ENCODE measurements at places on chromosomes 5 and 9.
A peak's percentile ranks its signal among the peaks of the same experiment; 100 is the strongest.

GRCh38 chr5:154520861-154521453 is 42.9 kb upstream of the HAND1 start:
- peak; percentile 49 for DNase-seq

DNA sequence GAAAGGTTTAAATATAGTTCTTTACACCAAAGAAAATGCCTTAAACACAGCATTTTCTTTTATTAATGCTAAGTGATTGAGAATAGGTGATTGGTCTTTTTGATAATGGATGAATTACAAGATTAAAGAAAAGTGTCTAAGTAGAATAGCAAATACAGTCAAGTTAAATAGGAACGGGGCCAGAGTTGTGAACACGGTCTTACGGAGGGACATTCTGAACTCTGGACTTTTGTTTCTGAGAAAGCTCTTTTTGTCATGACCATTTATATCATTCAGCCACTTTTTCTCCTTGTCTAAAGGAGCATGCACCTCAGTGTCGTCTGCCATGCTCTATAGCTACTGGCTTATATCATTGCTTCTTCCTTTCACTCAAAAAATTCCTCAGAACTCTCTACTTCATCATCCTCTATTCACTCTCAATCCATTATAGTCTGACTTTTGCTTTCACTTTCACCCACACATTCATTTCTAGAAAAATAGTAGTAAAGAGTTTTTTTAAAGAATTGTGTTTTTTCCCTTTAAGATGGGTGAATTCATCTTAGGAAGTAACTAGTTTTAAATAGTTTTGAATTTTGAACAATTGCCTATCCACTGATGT is 263.0 kb upstream of the FBXL7 start:
- no peak for DNase-seq

DNA sequence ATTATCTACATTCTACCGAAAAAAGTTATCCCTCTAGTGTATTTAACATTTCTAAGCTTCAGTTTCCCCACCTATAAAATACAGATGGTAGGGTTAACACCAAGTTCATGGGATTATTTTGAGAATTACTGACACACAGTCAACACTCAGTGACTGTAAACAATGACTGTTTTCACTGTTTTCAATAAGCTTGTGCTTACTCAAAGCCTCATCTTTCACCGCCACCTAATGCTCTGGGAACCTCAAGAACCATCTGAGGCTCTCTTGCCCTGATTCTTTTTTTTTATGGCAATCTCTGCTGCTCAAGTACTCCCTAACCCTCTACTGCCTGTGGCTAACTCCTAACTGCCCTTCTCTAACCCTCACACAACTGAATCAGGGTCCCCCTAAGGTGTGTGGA is 59.6 kb downstream of the SETX start:
- no peak for DNase-seq

GRCh38 chr5:142549834-142550233 is 136.1 kb downstream of the FGF1 start:
- DNase-seq: no peak

DNA sequence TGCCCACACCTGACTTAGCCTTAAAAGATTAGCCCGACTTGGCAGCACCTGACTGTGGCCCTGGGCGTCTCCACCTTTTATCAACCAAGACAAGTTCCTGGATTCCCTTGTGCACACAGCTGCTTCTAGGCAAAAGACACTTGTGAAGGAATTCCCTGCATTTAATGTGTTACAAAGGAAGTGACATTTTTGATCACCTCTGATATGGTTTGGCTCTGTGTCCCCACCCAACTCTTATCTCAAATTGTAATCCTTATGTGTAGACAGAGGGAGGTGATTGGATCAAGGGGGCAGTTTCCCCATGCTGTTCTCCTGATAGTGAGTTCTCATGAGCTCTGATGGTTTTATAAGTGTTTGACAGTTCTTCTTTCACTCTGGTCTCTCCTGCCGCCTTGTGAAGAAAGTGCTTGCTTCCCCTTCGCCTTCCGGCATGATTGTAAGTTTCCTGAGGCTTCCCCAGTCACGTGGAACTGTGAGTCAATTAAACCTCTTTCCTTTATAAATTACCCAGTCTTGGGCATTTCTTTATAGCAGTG is 2.6 kb upstream of the CPEB4 start:
- no peak for DNase-seq

DNA sequence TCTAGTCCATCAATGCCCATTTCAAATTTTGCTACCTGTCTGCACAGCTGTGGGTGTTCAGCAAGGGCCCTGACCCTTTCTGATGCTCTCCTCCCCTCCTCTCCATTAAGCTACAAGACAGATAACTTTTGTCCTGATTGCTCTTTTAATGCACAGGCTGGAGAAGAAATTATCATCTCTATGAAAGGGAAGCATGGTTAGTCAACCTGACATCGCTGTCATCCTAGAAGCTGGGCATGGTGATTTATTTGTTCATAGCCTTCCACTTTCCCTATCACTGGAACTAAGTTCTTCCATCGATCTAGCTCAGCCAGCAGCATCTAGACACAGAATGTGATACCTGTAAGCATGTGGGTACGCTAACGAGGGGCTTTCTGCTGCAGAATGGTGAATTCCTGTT is 50.1 kb downstream of the SLIT3 start:
- no peak for DNase-seq

GRCh38 chr5:90549729-90550275 is 8.8 kb upstream of the ADGRV1 start:
- no peak for DNase-seq

GRCh38 chr5:156328766-156329165 is 1.8 kb downstream of the SGCD start:
- no peak for DNase-seq

- DNase-seq: no peak
Observed at GRCh38 chr5:143401227-143402016, 2.1 kb downstream of the NR3C1 start.

DNA sequence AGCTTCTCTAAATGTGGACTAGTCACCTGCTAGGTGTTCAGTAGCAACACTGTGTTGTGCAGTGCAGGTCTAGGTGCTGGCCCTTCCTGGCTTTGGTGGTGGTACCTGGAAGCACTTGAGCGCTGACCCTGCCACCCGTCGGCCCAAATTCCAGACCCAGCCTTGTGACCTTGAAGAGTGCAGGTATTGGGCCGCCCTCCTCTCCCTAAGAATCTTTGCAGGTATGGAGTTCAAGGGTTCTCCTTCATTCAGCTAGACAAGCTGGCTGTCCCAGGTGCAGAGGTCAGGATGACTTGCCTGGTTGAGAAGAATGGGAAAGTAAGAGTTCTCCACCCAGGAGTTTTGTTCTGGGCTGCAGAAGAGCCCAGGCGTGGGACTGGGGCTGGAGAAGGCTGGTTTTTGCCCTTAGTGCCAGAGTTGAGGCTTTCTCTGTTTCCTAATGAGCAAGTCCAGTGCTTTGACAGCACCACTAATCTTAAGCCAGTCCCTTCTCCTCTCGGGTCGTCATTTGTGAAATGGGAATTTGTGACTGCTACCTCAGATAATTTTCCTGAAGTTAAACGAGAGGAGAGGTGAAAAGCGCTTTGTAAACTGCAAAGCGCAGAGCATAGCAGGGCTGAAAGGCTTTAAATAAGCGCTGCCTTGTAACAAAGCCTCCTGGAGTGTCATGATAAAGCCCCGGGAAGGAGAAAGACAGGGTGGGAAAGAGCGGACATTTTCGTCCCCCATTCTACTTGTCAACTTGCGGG is 4.0 kb downstream of the FOXE1 start:
- DNase-seq: no peak

- DNase-seq: no peak
Observed at GRCh38 chr9:99896119-99896518, 10.3 kb upstream of the STX17 start.

DNA sequence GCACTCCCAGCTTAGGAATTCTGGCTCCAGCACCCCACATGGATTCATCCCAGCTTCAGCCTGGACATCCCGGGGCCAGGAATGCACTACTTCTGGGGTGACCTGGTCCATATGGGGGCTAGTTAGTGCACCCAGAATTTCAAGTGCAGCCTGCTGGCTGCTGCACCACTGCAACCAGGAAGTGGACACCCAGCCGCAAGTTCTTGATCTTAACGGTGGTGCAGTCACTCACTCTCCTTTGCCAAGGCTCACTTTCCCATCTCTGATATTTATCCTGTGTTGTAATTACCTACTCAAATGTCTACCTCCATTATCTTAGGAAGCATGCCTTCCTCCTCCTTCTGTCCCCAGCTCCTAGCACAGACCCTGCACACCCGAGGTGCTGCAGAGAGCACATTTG is 26.2 kb upstream of the RAB14 start:
- DNase-seq: no peak

- no peak for DNase-seq
Observed at GRCh38 chr5:171162165-171162564, 146.9 kb upstream of the TLX3 start.

GRCh38 chr9:76478226-76478625 is 19.2 kb downstream of the GCNT1 start:
- DNase-seq: no peak

- no peak for DNase-seq
Observed at GRCh38 chr9:129595311-129595741, 25.6 kb downstream of the C9orf50 start.

DNA sequence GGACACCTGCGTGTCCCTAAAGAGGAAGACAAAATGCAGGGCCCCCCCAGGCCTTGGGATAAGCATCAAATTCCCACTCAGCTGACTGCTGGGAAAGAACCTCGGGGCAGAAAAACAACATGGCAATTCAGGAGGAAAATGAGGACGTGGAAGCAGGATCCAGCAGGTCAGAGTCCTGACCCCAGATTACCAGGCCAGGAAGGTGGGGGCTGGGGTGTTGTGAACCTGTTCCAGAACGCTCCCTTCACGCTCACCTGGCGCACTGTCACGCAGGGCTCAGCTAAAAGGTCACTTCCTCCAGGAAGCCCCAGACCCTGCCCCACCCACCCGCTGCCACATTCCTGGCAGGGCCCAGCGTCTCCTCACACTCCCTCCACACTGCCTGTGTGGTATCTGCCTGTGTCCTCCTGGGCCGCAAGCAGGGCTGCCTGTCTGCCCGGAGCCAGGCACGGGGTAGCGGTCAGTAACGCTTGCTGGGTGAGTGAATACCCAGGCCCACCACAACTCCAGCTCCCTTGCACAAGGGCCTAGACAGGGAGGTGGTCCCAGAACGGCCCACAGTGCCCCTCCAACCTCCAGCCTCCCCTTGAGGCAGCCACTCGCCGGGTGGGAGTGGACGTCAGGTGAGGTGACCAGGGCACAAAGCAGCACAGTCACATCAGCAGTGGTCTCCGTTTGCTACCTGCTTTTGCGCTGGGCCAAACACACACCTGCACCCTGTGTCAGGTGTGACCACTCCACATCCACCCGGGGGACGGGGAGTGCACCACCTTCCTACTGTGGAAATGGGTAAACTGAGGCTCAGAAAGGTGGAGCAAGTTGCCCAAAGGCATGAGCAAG is 18.1 kb downstream of the VAV2 start:
- DNase-seq: no peak

DNA sequence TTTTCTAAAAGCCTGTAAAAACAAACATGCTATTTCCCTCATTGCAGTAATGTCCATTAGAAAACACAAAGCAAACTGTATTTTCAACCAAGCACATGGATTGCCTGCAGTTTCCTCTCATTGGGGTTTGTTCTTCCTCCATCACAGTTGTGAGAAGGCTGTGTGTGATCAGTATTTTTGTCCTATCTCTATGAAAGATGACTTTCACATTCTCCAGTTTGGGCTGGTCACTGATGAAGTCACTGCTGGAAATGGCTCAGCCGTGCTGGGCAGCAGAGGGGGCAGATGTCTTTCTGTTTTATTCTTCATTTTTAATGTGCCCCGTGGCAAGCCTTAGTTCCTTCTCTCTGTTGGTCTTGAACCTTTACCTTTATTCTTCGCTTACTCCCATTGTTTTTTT is 288.9 kb upstream of the MPDZ start:
- no peak for DNase-seq

DNA sequence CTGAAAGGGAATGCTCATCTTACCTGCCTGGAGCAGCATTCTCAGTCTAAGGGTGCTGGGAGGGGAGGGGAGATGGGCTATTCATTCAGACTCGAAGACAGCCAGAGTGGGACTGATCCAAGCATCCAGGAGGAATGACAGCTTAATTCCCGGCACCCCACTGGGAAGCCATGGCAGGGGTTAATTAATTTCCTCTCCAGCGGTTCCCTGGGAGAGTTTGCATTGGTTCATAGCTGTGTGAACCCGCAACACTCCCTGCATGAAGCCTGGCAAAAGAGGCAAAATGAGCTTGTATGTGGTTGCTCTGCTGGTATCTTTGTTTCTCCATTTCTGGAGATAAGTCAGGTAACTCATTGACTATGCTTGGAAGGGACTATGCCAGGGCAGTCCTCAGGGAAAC is 401.0 kb upstream of the SLC24A2 start:
- no peak for DNase-seq

DNA sequence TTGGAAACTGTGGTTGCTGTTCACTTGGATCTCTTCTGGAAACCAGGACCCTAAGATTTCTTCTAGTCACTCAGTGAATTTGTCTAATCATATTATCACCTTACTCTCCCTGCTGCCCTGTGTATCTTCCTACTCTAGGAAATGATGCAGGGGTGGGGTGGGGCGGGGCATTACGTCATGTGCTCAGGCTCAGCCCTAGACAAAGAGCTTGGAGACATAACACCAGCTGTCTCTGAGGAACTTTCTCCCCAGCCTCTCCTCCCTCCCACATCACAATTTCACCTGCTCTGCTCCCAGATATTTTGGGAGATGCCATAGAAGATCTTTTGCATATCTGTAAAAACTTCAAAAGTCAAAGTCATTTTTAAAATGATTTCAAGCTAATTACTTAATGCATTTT is 470.4 kb downstream of the ZSWIM6 start:
- DNase-seq: no peak

- DNase-seq: no peak
Observed at GRCh38 chr5:130605234-130605633, 559.8 kb downstream of the HINT1 start.

- DNase-seq: no peak
Observed at GRCh38 chr9:136268735-136269134, 23.1 kb upstream of the QSOX2 start.

DNA sequence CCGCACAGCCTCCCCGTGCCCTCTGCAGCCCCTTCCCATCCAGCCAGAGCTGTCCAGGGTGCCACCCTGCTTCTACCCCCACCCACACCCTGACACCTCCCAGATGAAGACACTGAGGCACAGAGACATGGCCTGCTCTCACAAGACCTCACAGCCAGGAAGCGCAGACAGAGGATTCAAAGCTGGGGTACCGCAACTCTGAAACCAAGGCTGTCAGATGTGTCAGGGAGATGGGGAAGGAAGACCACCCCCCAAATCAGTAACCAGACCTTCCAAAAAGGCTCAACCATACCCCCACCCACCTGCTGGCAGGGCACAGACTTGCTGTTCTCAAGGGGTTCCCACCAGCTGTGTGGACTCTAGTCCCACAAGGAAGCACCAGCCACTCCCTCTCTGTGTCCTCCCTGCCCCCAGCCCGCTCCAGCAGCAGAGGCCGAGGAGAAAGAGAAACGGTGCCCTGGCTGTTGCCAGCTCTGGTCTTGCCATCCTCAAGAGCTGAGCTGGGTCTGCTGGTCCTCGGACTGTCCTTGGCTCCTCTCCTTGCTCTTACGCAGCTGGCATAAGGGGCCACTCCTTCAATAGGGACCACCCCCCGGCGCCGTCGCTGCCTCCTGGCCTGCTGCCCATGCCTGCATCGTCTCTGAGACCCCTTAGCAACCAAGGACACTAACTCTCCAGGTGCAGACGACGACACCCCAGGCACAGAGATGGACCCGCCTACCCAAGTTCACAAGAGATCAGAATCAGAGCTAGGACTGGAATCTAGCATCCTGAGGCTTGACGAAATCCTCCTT is 699 bp downstream of the AKNA start:
- no peak for DNase-seq
